GM12865 (cell line): ENCODE measurements at places on chromosomes 13 and 19.

DNA sequence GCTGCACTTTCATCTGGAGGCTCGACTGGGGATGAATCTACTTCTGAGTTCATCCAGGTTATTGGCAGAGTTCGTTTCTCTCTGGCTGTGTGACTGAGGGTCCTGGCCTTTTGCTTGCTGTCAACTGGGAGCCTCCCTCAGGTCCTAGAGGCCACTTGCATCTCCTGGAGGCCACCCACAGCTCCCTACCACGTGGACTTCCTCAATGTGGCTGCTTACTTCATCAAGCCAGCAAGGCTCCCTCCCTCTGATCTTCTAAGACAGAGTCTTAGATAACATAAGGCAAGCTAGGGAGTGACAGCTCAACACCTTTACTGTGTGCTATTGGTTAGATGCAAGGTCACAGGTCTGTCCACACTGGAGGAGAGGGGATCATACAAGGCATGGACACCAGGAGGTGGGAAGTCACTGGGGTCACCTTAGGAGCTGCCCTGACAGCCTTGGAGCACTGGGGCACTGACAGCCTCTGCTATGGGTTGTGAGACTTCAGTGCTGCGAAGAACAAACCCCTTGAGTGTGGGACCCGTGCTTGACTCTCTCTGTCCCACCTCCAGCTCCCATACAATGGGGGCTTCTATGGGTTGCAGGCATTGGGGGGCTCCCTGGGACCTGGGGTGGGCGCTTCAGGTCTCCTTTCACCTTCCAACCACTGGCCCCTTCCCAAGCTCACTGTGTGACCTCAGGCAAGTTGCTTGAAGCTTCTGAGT is 5.3 kb downstream of the FAM187B start:
- no peak for DNase-seq

DNA sequence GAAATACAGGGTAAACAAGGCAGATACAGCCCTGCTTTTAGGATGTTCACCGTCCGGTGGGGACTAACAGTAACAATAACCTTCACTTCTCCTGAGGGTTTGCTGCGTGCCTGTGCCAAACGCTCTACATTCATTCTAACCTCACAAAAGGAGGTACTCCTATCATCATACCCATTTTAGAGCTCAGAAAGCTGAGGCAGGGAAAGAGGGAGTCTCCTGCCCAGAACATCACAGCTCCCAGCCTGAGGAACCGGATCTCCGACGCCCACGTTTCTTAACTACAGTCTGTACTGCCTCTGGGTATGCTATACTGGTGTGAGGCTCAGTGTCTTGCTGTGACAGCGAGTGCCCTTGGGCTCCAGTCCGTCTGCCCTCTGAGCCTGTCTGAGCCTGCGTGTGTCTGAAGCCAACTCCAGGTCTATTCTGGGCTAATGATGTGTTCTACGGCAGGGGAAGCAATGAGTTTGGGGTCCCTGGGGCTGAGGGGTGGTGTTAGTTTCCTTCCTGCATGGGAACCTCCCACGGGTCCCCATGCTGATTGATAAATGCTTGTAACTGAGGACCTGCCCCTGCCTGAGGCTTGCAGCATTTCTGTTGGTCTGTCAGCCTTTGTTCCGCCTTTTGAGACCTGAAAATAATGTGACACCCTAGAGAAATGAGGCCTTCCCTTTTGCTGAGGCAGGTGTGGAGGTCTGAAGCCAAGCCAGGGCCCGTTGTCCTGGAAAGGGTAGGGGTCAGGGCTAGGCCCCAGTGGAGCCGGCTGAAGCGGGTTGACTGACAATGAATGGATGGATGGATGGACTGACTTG is 4.9 kb downstream of the LIPE start:
- peak; percentile 42 for DNase-seq

DNA sequence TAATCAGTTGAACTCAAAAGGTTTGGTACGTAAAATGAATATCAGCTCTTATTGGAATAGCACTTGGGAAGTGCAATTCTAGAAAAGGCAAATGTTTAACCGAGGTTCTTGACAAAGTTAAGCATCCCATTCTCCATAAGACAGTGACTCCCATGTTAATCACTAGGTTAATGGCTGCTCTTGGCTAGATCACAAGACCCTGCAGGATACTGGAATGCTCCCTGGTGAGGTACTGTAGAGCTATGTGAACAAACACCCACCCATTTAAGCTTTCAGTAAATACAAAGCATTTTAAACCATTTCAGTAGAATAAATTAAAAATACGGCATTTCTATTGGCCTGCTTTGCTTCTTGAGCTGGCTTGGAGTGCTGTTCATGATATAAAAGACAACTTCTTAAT is 56.5 kb downstream of the TDRD3 start:
- DNase-seq = no peak

- DNase-seq = peak; percentile 34
Measured at GRCh38 chr19:16112778-16113177, 1.1 kb downstream of the RAB8A start.

GRCh38 chr19:3047496-3048189 is 14.7 kb downstream of the TLE5 start:
- peak; percentile 37 for DNase-seq

DNA sequence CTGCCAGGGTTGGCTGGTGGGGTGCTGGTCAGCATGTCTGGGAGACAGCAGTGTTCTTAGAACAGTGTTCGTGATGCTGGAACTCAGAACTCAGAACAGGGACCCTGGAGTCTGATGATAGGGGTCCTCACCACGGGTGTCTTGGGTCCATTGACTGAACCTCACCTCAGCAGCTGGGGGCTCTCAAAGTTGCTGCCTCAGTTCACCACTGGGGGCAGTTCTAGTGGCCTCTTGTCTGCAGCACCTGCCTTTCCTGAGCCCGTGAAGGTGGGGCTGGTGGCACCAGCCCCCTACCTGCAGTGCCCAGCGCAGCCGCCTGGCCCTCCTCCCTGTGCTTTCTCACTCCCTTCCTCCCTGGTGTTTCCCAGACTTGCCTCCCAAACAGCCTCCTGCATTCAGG is 28.5 kb downstream of the SAFB start:
- no peak for DNase-seq

GRCh38 chr19:46049597-46049996 is 8.8 kb upstream of the IGFL4 start:
- DNase-seq = peak; percentile 3

DNA sequence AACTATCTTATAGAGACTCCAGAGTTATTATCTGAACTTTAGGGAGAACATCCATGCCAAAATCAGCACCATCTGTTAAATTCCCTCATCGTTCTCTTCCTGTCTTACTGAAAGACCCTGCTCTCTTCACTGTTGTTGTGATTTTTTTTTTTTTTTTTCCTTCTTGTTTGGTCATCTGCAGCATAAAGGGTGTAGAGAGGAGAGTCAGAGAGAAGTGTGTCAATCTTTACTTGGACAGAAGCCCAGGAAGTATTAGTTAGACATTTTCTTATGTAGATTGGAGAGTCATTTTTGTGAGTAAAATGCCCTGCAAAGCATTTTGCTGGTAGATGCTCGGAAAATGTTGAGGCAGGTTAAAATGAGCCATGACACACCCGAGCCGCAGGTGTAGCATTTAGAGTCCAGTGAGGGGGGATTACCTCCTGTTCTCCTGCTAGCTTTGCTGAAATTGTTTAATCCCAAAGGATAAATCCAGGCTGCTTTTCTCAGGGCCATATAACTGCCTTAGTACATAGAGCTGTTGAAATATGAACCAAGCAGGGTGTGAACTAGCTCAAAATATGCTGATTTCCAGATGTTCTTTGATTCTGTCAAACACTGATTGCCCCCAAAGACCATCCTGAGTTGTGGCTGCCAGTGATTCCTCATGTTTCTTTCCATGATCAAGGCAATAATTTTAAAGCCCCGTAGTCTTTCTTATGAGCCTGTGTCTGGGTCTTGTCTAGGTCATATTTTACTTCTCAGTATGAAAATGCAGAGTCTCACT is 143.5 kb downstream of the DCT start:
- no peak for DNase-seq

DNA sequence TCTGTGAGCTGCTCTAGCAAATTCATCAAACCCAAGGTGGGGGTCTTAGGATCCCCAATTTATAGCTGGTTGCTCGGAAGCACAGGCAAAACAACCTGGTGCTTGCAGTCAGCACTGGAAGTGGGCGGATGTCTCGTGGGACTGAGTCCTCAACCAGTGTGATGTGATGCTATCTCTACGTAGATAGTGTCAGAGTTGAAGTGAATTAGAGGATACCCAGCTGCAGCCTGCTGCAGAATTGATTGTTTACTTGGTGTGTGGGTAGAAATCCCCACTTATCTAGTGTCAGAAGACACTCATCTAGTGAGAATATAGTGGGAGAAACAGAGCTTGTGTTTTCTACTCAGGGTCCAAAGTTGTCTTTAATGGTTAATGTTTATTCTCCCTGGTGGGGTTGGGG is 63.3 kb downstream of the CBY2 start:
- no peak for DNase-seq

GRCh38 chr19:47152632-47153031 is 22.0 kb downstream of the SAE1 start:
- DNase-seq = no peak

DNA sequence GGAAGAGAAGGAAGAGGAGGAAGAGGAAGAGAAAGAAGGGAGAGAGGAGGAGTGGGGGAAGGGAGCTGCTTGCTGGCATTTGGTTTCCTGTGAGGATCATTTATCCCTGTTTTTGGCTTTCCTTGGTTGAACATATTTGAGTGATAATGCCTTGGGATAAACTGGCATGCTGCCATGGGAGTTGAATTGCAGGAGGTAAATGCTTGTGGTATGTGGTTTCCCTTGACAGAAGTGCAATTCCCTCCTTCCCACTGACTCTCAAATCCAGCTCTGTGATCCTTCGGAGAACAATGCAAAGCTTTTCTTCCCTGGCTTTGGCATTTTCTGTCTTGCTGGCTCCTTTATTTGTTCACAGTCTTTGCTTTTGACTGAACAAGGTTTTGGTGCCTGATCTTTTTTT is 27.2 kb upstream of the CBY2 start:
- no peak for DNase-seq

DNA sequence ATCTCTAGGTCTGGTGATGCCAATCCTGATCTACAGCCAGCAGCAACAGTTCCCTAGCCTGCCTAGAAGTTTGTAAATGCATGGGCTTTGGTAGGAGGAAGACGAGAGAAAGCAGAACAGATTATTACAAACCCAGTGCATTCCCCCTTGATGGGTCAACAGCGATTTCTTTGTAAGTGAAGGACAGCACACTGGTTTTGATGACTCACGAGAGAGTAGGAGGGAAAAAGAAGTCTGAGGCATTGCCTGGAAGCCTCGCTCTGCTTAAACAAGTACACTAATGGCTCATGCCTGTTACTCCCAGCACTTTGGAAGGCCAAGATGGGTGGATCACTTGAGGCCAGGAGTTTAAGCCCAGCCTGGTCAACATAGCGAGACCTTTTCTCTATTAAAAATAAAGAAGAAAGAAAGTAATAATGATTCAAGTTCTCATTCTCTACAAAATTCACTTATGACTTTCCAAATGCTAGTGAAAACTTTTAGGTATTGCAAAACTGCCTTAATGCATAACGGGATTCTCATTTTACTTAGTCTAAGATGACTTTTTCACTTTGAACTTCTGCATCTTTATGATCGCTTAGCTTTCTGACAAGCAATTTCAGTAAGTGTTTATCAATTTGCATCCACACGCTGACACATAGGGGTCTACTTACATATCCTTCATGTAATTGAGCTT is 47.7 kb upstream of the USPL1 start:
- no peak for DNase-seq

GRCh38 chr13:107835339-107836018 is 379.9 kb downstream of the LIG4 start:
- no peak for DNase-seq

DNA sequence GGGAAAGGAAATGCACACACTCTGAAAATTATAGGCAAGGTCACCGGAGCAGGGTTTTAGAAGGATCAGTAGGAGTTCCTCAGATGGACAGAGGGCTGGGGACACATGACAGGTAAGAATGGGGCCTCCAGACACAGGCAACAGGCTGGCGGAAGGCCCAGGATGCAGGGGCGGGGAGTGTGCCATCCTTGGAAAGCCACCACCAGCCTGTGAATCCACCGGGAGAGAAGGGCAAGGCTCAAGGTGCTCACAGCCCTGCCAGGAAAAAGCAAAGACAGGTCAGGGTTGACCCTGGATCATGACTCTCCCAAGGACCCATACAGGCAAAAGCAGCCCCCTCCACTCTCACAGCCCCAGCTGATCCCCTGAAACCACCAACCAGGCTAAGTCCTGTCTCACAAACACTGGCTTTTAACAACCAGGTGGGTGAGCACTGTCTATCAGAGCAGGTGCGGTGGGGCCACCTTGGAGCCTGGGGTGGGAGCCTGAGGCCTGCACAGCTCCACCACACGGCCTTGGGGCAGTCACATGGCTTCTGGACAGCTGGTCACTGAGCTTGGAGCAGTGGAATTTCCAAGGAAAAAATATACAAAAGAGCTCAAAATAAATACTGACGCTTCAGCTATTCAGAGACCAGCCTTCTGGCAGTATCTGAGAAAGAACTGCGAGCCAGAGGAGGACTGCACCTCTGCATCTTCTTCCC is 35.2 kb upstream of the ISYNA1 start:
- DNase-seq = no peak

DNA sequence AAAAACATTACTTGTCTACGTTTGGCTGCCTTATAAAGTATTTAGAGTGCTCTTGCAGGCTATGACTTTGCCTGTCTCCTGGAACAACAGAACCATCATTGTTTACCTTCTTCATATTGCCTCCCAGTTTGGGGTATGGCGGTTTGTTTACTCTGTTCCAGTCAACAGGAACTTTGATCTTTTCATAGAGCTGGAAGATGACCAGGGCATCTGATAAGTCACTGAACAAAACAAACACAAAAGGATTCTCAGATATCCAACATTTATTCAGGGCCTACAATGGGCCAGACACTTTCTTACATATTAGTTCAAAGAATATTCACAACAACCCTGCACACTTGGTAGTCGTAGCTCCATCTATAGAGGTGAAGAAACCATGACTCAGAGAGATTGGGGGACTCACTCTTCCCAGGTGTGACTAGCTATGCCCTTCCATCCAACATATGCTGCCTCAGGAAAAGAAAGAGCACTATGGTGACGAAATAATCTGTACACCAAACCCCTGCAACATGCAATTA is 38.4 kb upstream of the CPB2 start:
- DNase-seq = no peak

DNA sequence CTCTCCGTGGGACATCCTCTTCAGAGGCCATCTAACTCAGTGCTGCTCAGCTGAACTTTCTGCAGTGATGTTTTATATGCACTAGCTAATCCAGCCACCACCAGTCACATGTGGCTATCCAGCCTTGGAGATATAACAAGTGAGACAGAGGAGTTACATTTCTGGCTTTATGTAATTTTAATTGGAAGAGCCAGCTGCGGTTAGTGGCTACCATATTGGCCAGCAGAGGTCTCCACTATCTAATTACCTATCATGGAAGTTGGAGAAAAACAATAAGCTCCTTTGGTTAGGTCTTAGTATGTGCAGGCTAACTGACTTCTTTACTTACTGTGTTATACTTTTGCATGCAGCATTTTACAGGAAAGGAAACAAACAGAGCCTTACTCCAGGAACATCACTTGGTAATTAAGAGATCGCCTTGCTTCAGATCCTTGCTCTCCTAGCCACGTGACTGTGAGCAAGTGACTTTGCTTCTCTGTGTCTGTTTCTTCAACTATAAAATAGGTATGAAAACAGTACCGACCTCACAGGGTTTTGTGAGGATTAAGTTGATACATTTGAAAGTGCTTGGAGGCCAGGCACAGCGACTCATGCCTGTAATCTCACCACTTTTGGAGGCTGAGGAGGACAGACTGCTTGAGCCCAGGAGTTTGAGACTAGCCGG is 1.6 kb upstream of the KLK10 start:
- peak; percentile 22 for DNase-seq
